HT-29 (cell line): ENCODE measurements at places on chromosomes 2 and 18. TPM values are rescaled to one million over a fixed set of nuclear protein-coding genes. Genes with fewer than 3 reads are reported as not detected.

- peak; percentile 57 for DNase-seq
These were observed 153.0 kb downstream of the ZFP36L2 start for GRCh38 chr2:43073401-43073825.

DNA sequence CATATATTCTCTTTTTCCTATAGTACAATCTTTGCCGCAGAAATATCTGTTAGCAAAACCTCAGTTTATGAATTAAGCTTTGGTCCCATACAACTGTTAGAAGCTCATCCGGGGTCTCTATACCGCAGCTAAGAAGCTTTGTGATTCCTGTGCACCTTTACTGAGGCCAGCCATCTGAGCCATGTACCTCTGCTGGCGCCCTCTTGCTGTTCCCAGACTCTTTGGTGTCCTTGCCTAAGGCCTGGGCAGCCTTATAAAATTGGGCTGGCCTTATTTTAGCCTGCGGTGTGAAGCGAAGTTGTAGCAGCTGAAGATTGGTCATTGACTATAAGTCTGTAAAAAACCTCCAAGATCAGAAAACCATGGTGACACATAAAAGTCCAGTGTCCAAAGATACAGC is 1135.1 kb upstream of the CHAC2 start:
- no peak for DNase-seq

GRCh38 chr2:17518212-17519154 is at the start of gene RAD51AP2:
Gene RAD51AP2, minus strand, starts transcription at chr2:17518440. Its CDS starts 25 bp downstream, at chr2:17518415.
- peak; percentile 54 for DNase-seq

GRCh38 chr2:101821059-101821805 is 123.7 kb downstream of the MAP4K4 start:
- no peak for DNase-seq

The PARD3B gene
- 1.8 and 3.9 TPM in 2 replicates for total RNA-seq

DNA sequence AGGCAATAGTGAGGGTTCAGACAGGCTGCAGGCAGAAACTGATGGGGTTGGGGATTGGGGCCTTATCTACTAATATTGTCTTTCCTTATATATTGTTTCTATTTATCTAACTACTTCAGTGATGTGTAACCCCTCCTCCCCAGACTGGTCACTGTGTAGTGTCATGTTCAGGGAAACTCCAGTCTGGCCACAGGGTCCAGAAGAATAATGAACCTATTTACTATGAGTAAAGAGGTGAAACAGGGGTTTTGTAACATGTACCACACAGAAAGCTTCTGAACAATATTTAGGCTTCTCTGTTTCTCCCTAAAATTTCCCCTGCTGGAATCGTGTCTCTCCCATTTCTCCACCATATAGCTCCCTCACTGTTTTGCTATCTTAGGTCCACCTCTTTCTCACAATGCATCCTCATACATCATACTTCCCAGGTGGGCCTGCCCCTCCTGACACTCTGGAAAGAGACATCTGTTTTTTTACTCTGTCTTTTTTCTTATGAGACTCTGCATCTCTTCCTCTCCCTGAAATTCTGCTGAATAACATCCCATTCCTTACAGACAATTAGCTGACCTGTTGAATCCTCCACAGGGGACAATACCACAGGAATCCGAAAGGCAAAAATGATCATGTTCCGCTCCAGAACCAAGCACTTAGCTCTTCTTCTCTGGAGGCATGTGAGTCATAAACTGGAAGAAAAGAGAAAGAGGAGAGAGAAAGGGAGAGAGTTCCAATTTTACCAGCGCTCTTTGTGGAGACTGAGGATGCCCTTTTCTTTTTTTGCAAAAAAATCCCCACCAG is 154.8 kb downstream of the ZEB2 start:
- no peak for DNase-seq

- DNase-seq = no peak
These were observed 730 bp downstream of the ODC1 start for GRCh38 chr2:10447300-10447894.

The OTOF gene
- under 0.01 TPM in 1 of 2 replicates, not detected in the other for total RNA-seq

DNA sequence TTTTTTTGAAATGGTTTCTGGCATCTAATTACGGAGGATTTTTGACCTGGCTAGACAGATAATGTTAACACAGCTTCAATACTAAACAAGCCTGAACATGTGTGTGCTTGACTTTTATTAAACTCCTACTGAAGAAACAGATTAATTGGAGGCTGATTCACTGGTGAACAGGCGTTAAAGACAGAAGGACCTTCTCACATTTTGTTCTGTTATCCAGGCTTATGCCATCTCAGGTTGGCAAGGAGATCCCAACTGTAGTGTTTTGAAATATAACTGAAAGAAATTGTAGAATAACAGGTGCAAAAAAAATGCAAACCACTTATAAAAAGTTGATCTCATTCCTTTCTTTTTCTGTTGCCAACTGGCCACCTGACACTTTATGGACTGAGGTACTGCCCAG is 269.6 kb downstream of the ARHGAP15 start:
- DNase-seq = no peak

The HOXD3 gene
- total RNA-seq = not detected in 2 replicates

The KCNG2 gene
- total RNA-seq = not detected in 2 replicates

DNA sequence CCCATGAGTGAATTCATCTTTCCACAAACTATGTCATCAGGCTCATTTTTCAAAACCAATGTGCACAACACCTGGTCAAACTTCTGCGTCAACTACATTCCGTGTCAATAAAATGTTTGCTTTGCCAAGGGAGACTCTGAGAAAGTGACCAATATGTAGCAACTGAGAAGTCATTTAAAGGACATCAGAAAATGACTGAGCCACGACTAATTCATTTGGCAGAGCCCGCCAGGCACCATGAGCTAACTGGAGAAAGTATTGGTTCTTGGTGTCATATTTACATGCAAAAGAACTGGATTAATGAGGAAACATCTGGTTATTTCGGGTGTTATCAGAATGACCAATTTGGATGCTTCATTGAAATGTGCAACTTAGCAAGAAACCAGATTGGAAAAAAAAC is 7.2 kb downstream of the RND3 start:
- peak; percentile 62 for DNase-seq

The HOXD13 gene
- total RNA-seq = 1.4 and 1.5 TPM in 2 replicates

DNA sequence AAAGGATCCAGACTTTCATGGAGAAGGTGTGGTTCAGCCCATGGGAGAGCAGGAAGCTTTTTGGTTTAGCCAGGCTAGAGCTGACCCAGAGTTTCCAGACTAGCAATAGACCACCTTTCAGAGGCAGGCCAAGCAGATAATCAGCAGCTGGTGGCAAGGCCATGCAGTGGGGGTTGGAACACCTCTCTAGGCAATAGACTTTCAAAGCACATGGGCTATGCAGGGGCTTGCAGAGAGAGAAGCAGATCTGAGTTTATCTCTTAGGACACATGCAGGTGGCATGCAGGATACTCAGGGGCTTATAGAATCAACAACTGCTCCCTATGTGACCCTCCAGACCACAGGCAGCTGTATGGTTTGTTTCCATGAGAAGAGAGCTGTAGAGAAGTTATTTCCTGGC is 9.4 kb downstream of the XIRP2 start:
- DNase-seq = no peak

GRCh38 chr2:72008608-72009007 is 139.1 kb downstream of the CYP26B1 start:
- no peak for DNase-seq

DNA sequence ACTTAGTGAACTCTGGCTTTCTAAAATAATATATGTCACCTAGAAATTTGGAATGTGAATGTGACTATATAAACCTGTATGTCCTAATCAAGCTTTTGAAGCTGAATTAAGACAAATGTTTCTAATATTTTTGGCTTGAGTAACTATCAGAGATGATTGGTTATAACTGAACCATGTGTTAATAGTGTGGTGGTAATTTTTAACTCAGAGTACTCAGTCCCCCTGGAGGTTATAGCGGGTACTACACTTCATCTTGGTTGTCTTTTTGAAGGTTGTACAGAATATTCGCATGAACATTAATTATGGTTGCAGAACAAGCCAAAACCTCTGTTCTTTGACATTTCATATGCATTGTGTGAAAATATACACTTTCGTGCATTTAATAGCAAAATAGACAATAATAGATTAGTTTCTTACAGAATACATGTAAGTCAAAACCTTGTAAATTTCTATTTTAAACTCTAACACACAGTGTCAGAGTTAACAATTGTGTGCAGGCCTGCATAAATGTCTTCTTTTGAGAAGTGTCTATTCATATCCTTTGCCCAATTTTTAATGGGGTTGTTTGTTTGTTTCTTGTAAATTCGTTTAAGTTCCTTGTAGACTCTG is 86.0 kb downstream of the OSBPL6 start:
- DNase-seq = peak; percentile 75

The SEPTIN10 gene
- total RNA-seq = 25.6 and 37.9 TPM in 2 replicates

- DNase-seq = no peak
These were observed 407.8 kb upstream of the CDH2 start for GRCh38 chr18:28584731-28585130.

The OTX1 gene
- 4.6 and 5.6 TPM in 2 replicates for total RNA-seq

GRCh38 chr2:109636317-109636716 is 22.2 kb downstream of the SOWAHC start:
- DNase-seq = no peak

The MBOAT2 gene
- 1.2 and 2.0 TPM in 2 replicates for total RNA-seq

The SERPINB3 gene
- not detected in 2 replicates for total RNA-seq

- no peak for DNase-seq
These were observed 413.6 kb downstream of the THSD7B start for GRCh38 chr2:137178951-137179377.

GRCh38 chr2:3462493-3463104 is 56.7 kb downstream of the ADI1 start:
- no peak for DNase-seq

GRCh38 chr18:13530879-13531387 is 195.4 kb downstream of the FAM210A start:
- DNase-seq = peak; percentile 46

The EGR4 gene
- total RNA-seq = 0.37 and 2.2 TPM in 2 replicates

DNA sequence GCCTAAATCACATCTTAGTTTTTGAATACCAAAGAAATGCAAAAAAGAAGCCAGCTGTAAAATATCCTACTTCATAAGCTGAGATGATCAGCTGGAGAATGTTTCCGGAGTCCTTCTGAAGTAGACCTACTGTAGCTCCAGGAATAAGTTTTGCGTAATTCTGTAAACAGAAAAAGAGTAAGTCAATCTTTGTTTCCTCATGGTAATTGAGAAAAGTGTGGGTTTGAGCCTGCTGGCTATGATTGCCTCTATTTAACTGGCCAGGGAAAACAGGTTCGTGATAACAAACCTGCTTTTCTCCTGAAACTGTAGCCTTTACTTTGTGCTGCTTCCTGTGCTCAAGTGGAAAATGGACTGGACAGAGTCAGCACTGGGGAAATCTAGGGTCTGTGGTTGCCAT is 58.2 kb downstream of the ITGB6 start:
- no peak for DNase-seq

The SPATS2L gene
- total RNA-seq = 60.5 and 64.0 TPM in 2 replicates

The BOLL gene
- not detected in 2 replicates for total RNA-seq

- peak; percentile 16 for DNase-seq
These were observed 107.3 kb downstream of the CPS1 start for GRCh38 chr2:210663631-210664089.

- no peak for DNase-seq
These were observed 138.1 kb downstream of the SETBP1 start for GRCh38 chr18:44818668-44819403.

- no peak for DNase-seq
These were observed 15.8 kb downstream of the RAB10 start for GRCh38 chr2:26049641-26050040.

The TACR1 gene
- not detected in 2 replicates for total RNA-seq

DNA sequence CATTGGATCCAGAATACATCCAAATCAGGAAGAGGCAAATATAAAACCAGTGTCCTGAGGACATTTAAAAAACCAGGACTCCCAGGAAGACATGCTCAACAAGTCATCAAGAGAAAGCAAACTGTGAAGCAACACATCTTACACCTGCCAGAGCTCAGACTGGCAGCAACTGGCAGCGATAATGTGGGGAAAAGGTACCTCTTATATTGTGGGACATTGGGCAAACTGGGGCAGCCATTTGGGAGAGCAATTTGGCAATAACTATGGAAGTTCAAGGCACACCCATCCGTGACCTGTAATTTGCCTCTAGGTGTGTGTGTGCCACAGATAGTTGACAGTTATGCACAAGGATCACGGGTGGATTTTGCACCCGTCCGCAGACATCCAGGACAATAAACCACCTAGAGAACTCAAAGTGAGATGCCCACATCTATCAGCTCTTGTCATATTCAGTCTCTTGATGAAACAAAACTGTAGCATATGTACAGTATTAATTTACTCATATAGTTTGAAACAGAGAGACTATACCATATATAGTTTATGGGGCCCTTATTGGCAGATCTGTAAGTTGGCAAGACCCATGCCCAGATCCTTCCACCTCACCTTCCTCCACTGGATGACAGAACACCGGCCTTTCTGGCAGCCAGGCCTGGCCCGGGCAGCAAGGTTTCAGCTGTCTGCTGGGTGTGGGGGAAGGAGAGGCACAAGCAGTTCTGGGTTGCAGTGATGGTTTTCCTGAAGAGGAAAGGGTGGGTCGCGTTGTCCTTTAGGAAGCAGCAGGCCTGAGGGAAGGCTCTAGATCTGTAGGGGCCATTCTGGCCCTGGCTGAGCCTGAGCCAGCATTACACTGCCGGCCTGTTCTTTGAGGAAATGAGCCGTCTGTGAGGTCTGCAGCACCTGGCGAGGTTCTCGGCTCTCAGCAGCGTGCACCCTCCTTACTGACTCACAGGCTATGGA is 18.8 kb downstream of the HJURP start:
- DNase-seq = no peak

The AQP12B gene
- total RNA-seq = not detected in 2 replicates

DNA sequence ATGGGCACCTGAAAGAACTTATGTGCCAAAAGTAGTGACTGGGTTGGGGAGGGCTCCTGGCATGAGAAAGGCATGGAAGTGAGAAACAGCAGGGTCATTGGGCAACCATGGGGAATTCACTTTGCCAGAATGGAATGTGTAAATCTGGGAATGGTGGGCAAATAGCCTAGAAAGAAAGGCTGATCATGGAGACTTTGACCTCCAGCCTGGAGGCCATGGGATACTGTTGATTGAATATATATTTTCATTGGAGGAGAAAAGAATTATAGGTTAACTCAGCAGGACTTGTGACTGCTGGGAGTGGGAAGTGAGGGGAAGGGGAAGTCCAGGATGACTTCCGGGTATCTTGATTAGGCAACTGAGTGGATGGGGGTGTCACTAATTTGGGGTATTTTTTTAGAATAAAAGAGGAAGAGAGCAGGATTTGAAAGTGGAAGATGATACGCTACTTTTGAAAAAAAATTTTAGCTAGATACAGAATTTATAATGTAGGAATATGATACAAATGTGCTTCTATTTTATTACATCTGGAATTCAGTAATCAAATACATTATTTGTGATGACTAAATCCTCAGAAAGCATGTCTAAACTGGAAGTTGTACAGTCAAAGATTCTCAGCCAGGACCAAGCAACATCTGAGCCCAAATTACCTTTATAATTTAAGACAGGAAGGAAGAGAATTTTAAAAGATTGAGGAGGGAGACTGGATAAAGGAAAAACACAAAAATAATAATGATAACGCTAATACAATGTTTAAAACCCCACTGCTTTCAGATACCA is 116.2 kb downstream of the GATA6 start:
- peak; percentile 26 for DNase-seq

The CD8B2 gene
- not detected in 2 replicates for total RNA-seq

- DNase-seq = no peak
These were observed 155.5 kb downstream of the CD8B2 start for GRCh38 chr2:106642679-106643078.
